ENCODE measurements at places on chromosomes 3 and 15.

- no peak for DNase-seq
Observed at GRCh38 chr3:126932188-126932931, 50.6 kb upstream of the PLXNA1 start.

GRCh38 chr3:151410891-151411559 is 26.5 kb upstream of the P2RY12 start:
- DNase-seq = no peak

DNA sequence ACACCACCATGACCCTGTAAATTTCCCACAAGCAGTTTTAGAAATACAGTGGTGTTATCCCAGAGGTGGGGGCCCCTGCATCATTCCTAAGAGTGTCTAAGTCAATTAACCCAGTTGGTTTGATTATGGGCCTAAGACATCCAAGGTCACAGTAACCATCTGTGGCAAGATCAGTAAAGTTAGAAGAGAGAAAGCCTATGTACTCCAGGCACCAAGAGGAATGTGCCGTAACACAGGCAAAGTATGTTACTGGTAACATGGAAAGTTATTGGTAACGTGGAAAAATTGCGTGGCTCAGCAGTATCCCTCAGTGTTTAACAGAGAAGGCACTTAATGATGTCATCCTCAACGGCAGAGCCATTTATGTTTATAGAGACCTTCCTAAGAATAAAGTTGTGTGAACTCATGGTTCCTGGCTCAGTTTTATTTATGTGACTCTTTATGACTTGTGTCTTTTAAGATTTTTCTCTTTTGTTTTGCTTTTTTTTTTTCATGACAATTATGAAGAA is 144.1 kb upstream of the RASGRP1 start:
- DNase-seq = no peak

- DNase-seq = no peak
Observed at GRCh38 chr3:184077881-184078280, 19.0 kb upstream of the HTR3E start.

DNA sequence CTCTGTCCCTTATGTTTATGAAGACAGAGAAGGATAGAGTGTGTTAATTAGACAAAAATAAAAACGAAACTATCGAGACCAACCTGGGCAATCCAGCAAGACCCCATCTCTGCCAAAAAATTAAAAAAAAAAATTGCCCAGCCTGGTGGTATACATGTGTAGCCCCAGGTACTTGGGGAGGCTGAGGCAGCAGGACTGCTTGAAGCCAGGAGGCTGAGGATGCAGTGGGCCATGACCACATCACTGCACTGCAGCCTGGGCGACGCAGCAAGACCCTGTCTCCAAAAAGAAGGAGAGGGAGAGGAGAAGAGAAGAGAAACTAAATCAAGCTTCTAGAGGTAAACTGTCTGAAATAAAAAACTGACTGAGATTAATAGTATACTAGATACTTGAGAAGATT is 32.1 kb downstream of the DLG1 start:
- DNase-seq = no peak

DNA sequence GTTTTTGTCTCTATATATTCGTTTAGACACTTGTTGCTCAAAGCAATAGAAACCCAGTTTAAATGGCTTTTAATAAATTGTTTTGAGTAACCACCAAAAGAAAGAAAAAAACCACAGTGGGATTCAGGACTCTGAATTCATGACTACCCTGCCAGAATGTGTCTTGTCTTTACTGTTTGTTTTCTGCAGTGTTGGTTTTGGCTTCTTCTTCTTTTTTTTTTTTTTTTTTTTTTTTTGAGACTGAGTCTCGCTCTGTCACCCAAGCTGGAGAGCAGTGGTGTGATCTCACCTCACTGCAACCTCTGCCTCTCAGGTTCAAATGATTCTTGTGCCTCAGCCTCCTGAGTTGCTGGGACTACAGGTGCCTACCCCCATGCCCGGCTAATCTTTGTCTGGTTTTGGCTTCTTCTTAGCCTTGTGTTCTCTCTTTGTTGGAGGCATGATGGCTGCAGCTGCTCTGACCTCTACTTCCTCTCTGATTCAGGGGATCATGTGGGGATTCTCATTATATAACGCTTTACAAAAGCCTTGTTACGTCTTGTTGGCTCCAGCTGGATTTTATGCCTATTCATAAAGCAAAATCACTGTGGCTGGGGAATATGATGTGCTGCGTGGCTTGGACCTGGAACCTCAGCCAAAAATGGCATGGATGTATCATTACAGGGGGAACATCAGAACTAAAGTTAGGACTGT is 54.0 kb downstream of the PLS1 start:
- DNase-seq = no peak
